Eye (tissue), 1 donor: ENCODE measurements at places on chromosomes 5 and 9.

GRCh38 chr9:83166372-83166771 lies 103.4 kb upstream of the RASEF start:
- DNase-seq, result no peak

GRCh38 chr5:138980441-138980840 lies 105.3 kb upstream of the LRRTM2 start:
- no peak for DNase-seq

DNA sequence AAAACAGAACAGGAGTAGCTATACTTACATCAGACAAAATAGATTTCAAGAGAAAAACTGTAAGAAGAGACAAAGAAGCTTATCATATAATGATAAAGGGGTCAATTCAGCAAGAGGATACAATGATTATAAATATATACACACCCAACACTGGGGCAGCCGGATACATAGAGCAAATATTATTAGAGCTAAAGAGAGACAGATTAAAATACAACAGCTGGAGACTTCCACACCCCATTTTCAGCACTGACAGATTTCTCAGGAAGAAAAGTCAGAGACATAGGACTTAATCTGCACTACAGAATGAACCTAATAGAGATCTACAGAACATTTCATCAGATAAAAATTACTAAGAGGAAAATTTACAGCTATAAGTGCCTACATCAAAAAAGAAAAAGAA lies 35.7 kb downstream of the OXCT1 start:
- no peak for DNase-seq

GRCh38 chr5:6757414-6757969 lies 44.3 kb downstream of the TENT4A start:
- no peak for DNase-seq

DNA sequence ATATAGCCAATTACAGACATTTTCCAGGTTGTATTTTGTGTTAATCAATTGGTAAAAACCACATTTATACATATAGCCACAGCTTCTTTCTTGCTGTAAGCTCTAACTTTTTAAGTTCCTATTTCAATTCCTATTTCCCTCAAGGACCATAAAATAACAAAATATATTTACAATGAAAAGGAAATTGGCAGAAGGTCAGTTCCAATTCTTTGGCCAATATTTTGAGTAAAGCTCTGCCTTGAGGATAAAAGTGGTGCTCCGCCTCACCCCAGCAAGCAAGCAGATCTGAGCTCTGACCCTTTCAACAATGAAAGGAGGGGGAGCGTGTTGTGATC lies 203.4 kb upstream of the RASEF start:
- DNase-seq, result peak; percentile 10

DNA sequence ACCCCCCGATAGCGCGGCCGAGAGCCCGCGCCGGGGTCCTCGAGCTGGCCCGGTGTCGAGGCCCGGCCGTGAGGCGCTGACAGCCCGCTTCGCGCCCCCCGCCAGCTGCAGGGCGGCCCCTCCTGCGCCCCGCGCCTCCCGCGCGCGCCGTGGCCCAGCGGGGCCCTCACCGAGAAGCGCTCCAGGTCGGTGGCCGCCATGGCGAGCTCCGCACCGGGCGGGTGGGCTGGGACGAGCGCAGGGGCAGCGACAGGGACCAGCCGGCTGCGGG lies 166 bp downstream of the SEPTIN8 start:
- no peak for DNase-seq

DNA sequence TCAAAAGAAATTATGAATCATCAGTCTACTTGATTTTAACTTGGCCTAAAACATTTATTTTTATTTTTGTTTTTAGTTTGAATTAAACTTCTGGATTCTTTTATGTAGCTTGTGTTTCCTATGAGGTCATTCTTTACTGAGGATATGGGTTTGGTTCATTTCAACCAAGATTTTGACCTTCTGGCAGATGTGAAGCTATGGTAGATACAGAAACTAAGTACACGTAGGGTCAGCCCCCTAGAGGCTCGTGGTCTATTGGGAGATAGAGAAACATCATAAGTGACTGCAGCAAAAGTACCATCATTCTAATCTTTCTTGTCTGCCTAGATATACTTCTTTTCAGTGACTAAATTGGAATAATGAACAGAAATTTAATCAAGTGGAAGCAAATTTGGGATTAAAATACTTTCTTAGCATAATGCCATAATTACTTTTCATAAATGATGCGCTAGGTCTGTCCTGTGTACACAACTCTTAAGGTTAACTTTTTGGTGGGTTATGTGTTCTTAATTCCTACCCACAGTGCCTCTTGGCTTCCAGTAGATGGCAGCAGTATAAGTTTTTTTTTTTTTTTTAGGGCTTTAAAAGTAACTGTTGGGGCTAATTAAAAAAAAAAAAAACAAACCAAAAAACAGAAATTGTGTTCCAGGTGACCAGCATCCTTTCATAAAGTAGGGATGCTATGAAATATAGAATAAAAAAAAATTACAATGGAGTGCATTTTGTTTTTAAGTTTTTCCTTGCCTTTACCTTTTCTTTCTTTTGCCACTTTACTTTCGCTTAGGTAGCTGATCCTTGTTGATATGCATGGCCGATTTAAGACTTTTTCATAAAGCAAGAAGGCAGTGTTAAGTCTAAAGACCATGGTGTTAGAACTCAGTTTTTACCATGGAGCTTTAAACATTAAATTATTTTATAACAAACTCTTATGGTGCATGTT lies 49.9 kb downstream of the LRRTM2 start:
- DNase-seq, result peak; percentile 17

GRCh38 chr9:136119061-136119882 lies 597 bp upstream of the TMEM250 start:
- DNase-seq, result peak; percentile 60

DNA sequence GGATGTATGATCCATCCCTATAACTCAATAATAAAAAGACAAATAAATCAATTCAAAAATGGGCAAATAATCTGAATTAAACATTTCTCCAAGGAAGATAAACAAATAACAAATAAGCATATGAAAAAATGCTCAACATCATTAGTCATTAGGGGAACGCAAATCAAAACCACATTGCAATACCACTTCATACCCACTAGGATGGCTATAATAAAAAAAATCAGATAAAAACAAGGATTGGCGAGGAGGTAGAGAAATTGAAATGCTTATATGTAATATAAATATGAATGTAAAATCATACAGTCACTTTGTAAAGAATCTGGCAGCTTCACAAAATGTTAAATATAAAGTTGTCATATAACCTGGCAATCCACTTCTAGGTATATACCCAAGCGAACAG lies 52.3 kb upstream of the TBCA start:
- DNase-seq, result no peak

GRCh38 chr5:134526483-134527155 lies 1.1 kb downstream of the JADE2 start:
- DNase-seq, result peak; percentile 83

DNA sequence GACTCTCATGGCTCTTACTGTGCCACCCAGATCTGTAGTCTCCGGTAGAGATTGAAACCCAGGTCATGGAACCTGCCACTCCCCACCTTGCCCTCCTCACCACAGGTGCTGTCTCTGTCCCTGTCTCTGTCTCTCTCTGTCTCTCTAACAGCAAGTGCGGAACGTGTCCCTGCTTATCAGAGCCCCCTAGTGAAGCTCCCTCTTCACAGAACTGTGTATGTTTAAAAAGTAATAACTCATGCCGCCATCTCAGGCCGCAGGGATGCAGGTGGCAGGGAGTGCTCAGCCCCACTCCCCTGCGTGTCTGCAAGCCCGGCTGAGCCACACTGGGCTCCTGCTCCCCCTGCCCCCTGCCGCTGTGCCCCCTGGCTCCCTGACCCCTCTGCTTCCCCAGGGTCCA lies 43.8 kb downstream of the UNC5A start:
- DNase-seq, result no peak

DNA sequence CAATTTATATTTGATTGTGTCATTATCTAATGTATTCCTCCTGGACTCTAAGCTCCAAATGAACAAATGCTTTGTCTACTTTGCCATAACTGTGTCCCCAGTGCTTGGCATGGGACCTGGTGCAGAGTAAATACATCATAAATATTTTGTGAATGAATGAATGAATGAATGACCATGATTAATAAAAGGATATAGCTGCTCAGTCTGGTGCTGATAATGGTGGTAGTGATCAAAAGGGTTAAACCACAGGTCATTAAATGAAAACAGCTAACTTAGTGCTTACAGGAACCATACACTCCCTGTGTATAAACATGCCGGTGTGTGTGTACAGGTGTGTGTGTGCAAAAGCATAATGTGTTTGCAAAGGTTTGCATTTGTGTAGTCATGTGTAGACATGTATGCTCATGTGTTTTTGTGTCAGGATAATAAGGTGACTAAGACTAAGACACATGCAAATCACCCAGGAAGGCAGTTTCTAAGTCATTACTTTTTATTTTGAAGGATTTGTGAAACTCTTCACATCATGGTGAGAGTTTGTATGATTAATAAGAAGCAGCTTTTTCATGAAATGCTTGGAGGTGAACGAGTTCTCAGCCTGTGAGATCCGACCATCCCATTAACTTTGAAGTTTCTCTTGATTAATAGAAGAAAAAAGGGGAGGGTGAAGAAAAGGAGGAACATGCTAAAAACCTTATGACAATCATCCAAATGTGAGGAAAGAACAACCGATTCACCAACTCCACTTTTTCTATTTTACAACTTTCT lies 24.6 kb downstream of the SPARC start:
- DNase-seq, result no peak

DNA sequence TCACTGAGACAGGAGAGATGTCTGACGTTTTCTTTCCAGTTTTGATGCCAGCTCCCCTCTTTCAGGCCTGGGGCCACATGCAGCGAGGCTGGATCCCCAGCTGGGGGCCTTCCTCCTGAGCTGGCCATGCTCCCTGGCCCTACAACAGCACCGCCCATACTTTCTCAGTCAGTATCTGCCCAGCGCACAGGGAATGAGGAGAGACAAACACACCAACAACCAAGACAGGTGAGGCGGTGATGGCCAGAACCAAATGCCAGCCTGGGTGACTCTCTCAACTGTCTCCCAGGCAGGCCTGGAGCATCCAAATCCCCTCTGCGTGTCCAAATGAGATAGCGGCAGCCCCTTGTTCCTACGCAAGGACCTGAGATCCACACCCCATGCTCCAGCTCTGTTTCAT lies 109.6 kb downstream of the ROR2 start:
- no peak for DNase-seq

DNA sequence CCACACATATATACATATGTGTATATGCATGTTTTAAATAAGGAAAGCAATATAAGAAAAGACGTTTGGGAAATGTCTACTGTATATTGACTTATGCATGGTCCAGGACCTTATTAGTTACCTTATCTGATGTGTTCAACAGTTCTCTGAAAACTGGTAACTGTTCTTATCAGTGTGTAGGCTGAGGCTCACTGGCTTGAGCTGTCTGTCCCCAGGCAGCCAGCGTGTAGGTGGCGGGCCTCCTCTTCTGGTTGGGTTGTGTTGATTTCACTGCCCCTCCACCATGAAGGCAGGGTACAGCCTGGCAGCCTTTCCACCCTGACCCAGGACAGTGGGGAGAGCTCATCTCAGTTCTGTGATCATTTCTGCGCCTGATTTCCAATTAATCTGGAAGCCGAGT lies 38.7 kb upstream of the SEMA4D start:
- DNase-seq, result no peak

GRCh38 chr9:125511789-125512660 lies 195.0 kb downstream of the MAPKAP1 start:
- no peak for DNase-seq

GRCh38 chr9:11269036-11269435 lies 656.2 kb upstream of the PTPRD start:
- no peak for DNase-seq

DNA sequence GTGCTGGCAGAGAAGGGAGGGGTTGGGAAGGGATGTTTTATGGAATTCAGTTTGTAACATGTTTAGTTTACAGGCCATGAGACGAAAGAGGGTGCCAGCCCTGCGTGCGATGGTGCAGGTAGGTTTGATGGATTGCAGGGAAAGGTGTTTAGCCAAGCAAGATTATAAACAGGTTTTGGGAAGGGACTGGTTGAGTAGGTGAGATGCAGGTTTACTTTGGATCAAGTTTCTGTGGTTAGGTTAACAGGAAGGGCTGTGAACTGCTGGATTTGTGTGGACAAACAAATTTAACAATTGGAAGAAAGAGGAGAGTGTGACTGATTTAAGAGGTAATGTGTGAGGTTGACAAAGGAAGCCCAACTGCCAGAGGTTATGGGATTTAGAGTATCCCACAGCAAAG lies 32.6 kb upstream of the GPX3 start:
- DNase-seq, result no peak

GRCh38 chr9:92745881-92746280 lies 18.8 kb downstream of the BICD2 start:
- DNase-seq, result no peak

GRCh38 chr5:148147415-148147814 lies 20.9 kb upstream of the SPINK14 start:
- DNase-seq, result no peak

DNA sequence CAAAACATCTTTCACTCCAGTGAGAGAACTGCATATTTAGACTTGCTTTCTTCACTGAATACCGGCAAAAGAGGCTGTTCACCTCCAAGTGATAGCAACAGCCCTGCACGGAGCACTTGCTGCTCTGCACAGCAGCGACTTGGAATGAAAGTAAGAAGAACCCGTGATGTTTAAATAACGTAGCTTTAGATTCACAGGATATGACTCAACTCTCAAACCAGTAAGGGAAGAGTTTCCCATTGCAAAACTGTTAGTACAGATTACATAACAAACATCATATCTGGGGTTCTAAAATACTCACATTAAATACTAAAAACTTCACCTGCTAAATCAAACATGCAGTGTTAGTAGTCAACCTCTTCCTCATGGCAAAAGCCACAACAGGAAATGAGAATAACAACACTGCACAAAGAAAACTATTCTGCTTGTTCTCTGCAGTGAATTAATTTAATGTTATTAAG lies 203.4 kb downstream of the MCTP1 start:
- peak; percentile 16 for DNase-seq

GRCh38 chr9:84748112-84748511 lies 78.6 kb downstream of the NTRK2 start:
- no peak for DNase-seq

DNA sequence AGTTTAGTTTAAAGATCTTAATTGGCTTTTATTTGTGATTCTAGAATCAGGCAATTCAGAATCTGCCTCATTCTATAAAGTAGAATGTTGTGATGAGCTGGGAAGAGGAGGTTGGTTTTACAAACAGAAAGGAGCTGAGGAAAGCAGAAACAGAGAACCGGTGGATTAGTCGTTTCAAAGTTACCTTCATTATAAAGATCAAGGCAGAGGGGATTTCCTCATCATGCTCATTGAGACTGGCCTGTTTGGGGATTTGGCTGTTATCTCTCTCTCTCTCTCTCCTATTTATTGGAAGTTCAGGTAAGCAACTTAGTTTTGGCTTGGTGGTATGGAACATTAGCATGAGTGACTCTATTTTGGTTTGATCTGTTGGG lies 134.0 kb downstream of the GCNT1 start:
- no peak for DNase-seq
